ENCODE measurements at places on chromosomes 2 and 18.
A peak's percentile ranks its signal among the peaks of the same experiment; 100 is the strongest.

- DNase-seq: peak; percentile 90
Measured at GRCh38 chr2:215982465-215982875, 30.9 kb downstream of the MREG start.

DNA sequence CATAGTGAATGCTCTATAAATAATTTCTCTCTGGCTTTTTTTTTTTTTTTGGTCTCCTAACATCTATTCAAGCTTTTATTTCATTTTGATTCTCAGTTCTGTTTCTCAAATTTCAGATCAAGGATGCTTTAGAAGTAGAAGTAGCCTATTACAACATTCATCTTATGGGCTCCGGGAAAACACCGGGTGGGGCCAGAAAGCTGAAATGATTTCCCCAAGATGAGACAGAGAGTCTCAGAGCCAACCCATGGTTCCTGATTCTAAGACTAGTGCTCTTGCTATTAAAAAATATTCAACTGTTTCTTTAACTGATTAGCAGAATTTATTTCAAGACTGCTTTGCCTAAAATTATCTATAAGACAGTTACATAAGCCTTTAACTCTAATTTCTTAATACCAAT is 147.2 kb upstream of the CCDC68 start:
- no peak for DNase-seq

DNA sequence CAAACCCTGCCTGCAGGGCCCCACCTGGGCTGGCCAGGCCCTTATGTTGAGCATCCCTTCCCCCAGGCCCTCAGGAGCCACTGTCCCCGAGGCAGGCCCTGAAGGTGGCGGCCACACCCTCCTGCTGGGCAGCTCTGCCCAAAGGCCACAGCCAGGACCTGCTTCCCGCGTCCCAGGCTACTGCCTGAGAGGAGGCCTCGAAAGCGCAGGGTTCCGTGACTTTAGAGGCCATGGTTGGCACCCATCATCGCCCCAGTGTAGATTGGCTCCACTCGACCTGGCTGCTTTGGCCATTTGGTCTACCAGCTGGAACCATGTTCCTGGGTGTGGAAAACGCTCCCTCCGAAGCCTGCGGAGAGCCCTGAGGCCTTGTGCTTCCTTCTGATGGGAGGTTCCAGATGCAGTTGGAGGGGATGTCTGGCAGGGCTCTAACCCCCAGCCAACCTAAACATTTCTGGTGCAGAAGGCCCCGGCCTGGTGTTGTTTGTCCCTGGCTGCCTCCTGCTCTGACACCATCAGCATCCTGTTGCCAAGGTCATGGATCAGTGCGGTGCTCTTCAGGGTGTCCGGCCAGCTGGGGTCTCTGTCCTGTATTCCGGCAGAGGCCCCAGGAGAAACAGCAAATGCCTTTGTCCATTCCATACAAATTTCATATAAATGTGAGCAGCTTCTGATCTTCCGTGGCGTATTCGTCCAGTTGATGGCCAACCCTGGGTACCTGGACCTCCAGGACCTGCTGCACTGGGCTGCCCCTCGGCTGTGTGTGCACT is 14.7 kb downstream of the CAPN10 start:
- DNase-seq: no peak

DNA sequence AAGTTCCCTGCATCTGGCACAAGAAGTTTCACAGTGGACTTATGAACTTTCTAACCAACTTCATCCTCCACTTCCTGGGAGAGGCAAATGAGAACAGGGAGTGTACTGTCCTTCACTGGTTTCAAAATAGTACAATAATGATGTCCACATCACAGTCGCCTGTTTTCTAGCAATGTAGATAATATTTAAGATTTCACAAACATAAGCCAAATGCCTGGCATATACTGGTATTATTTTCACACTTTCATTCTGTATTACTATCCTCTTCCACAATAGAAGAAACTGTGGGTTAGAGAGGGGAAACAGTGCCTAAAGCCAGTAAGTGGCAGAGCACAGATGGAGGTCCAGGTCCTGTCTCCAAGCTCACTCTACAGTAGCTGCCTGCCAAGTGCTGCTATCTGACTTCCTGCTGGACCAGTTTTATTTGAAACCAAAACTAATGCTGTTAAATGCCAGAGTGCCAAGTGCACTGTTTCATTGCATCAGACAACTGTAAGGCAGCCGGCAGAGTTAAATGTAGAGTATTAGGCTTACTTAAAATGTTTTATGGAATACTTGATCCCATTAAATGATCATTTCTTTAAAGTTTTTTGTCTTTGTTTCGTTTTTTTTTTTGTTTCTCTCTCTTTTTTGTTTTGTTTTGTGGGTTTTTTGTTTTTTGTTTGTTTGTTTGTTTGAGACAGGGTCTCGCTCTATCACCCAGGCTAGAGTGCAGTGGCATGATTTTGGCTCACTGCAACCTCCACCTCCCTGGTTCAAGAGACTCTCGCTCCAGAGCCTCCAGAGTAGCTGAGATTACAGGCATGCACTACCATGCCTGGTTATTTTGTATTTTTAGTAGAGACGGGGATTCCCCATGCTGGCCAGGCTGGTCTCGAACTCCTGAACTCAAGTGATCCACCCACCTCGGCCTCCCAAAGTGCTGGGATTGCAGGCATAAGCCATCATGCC is 15.1 kb downstream of the COBLL1 start:
- DNase-seq: peak; percentile 50

- no peak for DNase-seq
Measured at GRCh38 chr2:238873381-238873801, 25.5 kb downstream of the TWIST2 start.

- DNase-seq: no peak
Measured at GRCh38 chr2:113275556-113276215, 3.0 kb downstream of the PAX8 start.

- no peak for DNase-seq
Measured at GRCh38 chr2:9284521-9285297, 78.1 kb downstream of the ASAP2 start.

GRCh38 chr2:119580550-119581072 is 36.4 kb downstream of the CFAP221 start:
- DNase-seq: no peak

DNA sequence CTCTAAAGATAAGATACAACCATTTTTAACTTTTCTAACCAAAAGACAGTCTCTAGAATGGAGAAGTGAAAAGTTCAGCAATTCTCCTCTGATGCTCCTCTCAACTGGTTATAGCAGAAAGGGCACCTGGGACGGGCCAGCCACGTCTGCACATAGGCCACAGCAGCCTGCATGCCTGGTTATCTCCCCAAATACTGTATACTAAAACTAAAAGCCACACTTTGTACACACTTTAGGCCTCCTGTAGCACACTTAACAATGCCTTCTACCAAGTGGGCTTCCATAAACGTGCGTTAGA is 179.1 kb downstream of the ANKRD44 start:
- no peak for DNase-seq

DNA sequence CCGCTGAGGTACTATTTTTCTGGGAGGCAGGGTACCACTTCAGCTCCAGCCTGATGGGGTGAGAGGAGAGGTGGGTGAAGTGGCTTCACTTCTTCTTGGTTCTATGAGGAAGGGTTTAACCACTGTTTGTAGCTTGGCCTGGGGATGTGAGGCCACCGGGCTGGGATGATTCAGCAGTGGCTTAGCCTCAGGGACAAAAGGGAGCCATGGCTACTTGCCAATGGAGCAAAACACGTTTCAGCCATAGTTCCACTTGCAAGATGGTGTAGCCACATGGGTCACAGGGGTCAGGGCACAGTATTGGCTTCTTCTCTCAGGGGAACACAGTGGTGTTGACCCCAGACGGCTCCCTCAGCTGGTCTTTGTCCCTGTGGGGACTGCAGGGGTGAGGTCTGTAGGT is 14.9 kb downstream of the ZDBF2 start:
- no peak for DNase-seq

GRCh38 chr18:10081492-10081891 is 167.7 kb downstream of the VAPA start:
- no peak for DNase-seq

DNA sequence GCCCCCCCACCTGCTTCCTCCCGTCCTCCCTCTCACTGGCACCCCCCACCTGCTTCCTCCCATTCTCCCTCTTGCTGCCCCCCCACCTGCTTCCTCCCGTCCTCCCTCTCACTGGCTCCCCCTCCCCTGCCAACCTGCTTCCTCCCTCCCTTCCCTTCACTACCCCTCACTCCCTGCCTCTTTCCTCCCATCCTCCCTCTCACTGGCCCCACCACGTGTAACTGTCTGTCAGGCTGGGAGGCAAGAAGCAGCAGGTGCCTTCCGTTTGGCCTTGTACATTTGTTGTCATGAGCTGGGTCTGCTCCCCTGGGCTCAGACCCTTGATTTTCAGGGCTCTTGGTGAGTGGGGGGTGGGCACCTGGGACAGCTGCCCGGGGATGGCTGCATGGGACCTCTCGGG is 19.1 kb downstream of the RTP5 start:
- no peak for DNase-seq

DNA sequence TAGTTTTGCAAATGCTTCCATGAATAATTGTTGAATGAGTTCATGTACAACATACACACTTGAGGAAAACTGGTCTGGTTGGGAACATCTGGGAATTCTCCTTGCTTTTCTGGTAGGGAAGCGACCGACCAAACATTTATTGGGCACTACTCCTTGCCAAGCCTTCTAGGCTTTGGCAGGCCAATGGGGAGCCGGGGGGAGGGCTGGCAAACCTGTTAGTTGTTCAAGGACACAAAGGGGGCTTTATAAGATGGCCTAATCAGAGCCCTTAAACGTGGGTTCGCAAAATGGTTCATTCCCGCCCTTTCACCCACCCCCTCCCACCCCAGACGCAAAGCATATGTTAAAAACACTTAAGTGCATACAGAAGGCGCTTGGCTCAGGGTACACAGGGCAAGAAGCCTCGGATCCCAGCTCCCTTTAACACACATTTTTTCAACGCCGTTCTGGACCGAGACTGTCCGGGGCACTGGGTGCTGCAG is 844 bp upstream of the VSNL1 start:
- DNase-seq: peak; percentile 33

DNA sequence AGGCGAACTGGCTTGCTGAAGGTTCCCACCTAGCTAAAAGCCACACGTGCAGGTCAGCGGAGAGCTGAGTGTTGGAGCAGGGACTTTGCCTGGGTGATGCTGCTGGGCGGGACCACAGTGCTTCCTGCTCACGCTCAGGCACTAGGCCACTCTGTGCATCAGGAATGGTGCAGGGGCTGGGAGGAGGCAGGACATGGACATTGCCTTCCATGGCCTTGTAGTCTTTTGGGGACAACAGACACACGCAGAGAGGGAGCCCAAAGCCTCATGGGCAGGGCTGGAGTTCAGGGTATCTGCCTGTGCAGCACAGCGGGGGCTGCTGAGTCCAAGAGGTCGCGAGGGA is 207.2 kb downstream of the ZBTB7C start:
- DNase-seq: no peak

GRCh38 chr2:37590119-37590571 is 81.3 kb downstream of the CDC42EP3 start:
- DNase-seq: peak; percentile 86

DNA sequence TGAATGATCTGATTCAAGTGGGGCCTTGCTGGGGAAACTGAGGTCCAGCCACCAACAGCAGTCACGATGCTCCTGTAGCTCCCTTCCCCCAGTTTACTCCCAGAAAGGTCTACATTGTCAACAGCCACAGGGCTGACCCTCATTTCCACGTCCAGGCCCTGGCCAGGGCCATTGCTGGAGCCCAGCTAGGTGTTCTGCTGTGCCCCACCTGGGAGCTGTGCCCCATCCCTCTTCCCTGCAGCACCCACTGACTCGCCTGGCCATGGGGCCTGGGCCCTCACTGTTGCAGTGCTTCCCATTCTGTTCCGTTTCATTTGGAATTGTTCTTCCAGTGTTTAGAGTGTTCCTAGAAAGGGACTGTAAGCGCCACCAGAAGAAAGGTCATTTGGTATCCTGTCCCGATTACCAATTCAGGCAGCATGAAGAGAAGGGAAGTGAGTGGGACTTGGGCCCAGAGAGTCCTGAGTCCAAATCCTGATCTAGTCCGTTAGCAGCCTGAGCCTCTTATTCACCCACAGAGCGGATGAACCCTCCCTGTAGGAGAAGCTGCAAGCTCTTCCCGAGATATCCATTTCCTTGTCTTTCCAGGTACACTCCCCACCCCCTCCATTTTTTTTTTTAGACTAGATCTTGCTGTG is 73.1 kb upstream of the HPCAL1 start:
- no peak for DNase-seq

GRCh38 chr2:127426501-127427354 is 8.5 kb downstream of the PROC start:
- DNase-seq: no peak

DNA sequence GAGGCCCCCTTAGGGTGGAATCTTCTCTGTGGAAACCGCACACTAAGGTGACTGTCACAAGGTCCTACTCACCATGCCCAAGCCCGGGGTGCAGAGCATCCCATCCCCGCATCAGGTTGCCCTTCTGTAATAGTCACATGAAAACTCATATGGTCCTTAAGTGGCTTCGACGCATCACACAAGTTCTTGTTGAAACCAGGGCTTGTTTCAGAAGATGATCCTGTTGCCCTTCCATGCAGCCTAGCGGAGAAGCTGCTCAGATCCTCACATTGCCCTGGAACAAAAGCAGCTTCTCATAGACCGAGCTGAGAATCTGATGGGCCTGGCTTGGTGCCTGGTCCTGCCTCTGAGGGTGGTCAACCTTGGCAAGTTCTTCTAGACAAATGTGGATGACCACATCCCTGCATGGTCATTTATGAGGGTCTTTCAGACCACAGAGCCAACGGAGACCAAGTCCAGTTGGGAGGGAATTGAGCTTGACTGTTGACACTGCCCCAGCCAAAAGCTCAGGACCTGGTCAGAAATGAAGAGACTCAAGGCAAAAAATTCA is 54.1 kb downstream of the PDCL3 start:
- DNase-seq: no peak

DNA sequence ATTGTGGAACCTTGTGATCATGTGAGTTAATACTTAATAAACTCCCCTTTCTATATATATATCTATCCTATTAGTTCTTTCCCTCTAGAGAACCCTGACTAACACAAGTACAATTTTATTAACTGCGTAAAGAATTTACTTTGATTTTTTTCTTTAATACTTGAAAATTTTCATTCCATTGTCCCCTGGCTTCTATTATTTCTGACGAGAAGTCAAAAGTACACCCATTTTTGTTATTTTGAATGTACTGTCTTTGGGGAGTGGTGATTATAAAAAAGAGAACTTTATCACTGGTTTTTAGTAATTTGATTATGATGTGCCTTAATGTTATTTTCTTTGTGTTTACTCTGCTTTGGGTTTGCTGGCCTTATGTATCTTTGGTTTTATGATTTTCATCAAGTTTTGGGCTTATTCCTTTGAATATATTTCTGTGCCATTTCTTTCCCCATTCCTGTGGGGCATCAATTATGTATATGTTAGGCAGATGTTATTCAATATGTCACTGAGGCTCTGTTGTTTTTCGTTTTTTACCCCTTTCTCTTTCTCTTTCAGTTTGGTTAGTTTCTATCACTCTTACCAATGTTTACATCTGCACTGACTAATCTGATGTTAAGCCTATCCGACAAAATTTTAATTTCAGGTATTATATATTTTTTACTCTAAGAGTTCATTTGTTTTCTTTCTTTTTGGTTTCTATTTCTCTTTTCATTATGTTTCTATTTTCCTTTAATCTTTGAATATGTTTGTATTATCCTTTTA is 271.4 kb downstream of the CAMKMT start:
- no peak for DNase-seq

GRCh38 chr2:233259730-233260129 is 8.3 kb downstream of the ATG16L1 start:
- DNase-seq: no peak

Data from GM23248 (cell line).